NCI-H1417 treated with DMSO at 0.1 percent for 48 hours (cell line): ENCODE measurements at places on chromosomes 2 and 18.

GRCh38 chr2:144466637-144467036, 53.3 kb downstream of the ZEB2 start:
- DNase-seq: no peak

- DNase-seq: no peak
These were observed 90.9 kb downstream of the SMC6 start for GRCh38 chr2:17662723-17663122.

DNA sequence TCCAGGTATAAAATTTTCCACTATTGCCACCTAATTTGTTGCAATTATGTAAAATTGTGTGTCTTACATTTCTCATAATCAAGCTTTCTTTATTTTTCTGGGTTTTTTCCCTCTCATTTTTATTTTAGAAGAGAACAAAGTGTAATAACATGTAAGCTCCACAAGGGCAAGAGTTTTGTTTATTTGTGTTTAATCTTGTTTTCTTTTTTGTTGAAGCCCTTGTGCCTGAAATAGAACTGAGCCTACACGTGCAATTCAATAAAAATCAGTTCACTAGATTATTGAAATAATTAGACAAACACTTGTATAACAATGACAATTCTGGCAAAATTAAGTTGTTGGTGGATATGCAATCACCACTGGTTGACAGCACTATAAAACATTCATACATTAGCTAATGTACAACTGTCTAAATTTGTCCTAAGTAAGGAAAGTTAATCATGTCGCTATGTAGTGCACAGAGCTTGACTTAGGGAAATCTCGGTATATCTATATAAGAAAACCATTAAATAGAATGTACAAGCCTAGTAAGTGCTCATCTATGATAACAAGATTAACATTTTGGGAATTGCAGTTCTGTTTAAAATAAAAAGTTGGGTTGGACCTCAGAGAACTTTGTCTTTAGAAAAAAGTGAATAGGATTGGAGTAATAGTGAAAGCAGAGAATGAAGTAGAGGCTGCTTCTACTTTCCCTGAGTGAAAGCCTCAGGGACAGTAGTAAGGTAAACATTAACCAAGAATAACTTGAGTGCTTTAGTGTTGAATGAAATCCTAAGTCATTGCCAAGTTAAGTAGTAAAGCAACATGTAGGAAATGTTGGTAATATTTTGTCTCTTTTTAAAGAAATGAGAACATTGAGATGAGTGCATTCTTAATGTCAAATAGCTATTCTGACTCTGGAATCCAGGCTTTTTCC, 37.4 kb upstream of the NOL4 start:
- no peak for DNase-seq

GRCh38 chr2:227862741-227863588, 8.5 kb upstream of the DAW1 start:
- no peak for DNase-seq

- no peak for DNase-seq
These were observed 22.2 kb downstream of the SPAG16 start for GRCh38 chr2:213306316-213306942.
